ENCODE measurements at places on chromosomes 2 and 18. TPM values are rescaled to one million over a fixed set of nuclear protein-coding genes. Genes with fewer than 3 reads are reported as not detected.
A peak's percentile ranks its signal among the peaks of the same experiment; 100 is the strongest.

GRCh38 chr2:241074065-241074818 lies 27.8 kb downstream of the MTERF4 start:
- H3K4me3 ChIP-seq: no peak overlapping the region
- no peak overlapping the region for H3K27ac ChIP-seq
- H3K27me3 ChIP-seq: no peaks in the 10 kb centered on the region
- no peaks in the 10 kb centered on the region for H3K36me3 ChIP-seq

The PCBP1 gene
- 569 TPM for total RNA-seq

GRCh38 chr2:53512071-53512826 lies 255.4 kb upstream of the CHAC2 start:
- H3K4me3 ChIP-seq: no peak overlapping the region
- no peaks in the 10 kb centered on the region for H3K4me1 ChIP-seq
- no peaks in the 10 kb centered on the region for H3K27me3 ChIP-seq
- no peak overlapping the region for H3K27ac ChIP-seq

- DNase-seq: peak; percentile 90
- H3K36me3 ChIP-seq: peaks cover 9% of the 10 kb centered on the region
- peaks cover 7% of the 10 kb centered on the region for H3K4me1 ChIP-seq
- H3K27me3 ChIP-seq: peaks cover 7% of the 10 kb centered on the region
- H3K27ac ChIP-seq: no peak within 1 kb of the TSS
Measured at GRCh38 chr18:79964330-79965118, at the start of gene HSBP1L1. Gene HSBP1L1, plus strand, starts transcription at chr18:79964643. Its CDS starts 93 bp downstream, at chr18:79964736.

GRCh38 chr2:172885996-172886395 lies 150.4 kb downstream of the RAPGEF4 start:
- no peak overlapping the region for H3K4me3 ChIP-seq
- H3K27me3 ChIP-seq: no peaks in the 10 kb centered on the region
- DNase-seq: no peak
- no peak overlapping the region for H3K27ac ChIP-seq

The CAVIN2 gene
- not detected for total RNA-seq

GRCh38 chr18:23038712-23039111 lies 96.6 kb upstream of the CABLES1 start:
- H3K4me1 ChIP-seq: no peaks in the 10 kb centered on the region
- DNase-seq: no peak
- no peaks in the 10 kb centered on the region for H3K27me3 ChIP-seq
- no peaks in the 10 kb centered on the region for H3K36me3 ChIP-seq
- H3K27ac ChIP-seq: no peak overlapping the region
- H3K4me3 ChIP-seq: no peak overlapping the region

The RIT2 gene
- 0.81 TPM for total RNA-seq

The STPG4 gene
- 0.15 TPM for total RNA-seq

The OBSL1 gene
- total RNA-seq: 156 TPM

GRCh38 chr2:172177996-172178395 lies 75.3 kb upstream of the DLX2 start:
- peaks cover 9% of the 10 kb centered on the region for H3K27me3 ChIP-seq
- H3K4me1 ChIP-seq: no peaks in the 10 kb centered on the region
- no peak overlapping the region for H3K27ac ChIP-seq
- H3K4me3 ChIP-seq: no peak overlapping the region

The SCN3A gene
- total RNA-seq: 0.09 TPM

The TCF7L1 gene
- total RNA-seq: 73.3 TPM

DNA sequence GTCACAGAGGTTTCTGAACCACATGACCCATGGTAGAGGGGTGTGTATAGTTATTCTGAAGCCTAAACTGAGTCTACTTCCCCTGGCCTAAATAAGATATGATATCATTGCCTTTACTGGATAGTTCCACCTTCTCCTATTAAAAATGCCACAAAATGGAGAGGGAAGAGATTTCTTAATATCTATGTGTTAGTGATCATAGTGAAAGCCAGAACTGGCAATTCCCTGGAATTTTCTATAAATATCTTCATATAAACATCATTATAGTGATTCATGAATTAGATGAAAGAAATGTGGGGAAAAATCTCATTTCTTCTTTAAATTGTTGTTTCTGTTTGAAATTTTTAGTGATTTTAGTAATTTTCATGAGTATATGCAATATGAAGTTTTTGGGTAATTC lies 45.8 kb downstream of the TSHZ1 start:
- no peak overlapping the region for H3K27ac ChIP-seq
- H3K36me3 ChIP-seq: no peaks in the 10 kb centered on the region
- no peaks in the 10 kb centered on the region for H3K4me1 ChIP-seq

DNA sequence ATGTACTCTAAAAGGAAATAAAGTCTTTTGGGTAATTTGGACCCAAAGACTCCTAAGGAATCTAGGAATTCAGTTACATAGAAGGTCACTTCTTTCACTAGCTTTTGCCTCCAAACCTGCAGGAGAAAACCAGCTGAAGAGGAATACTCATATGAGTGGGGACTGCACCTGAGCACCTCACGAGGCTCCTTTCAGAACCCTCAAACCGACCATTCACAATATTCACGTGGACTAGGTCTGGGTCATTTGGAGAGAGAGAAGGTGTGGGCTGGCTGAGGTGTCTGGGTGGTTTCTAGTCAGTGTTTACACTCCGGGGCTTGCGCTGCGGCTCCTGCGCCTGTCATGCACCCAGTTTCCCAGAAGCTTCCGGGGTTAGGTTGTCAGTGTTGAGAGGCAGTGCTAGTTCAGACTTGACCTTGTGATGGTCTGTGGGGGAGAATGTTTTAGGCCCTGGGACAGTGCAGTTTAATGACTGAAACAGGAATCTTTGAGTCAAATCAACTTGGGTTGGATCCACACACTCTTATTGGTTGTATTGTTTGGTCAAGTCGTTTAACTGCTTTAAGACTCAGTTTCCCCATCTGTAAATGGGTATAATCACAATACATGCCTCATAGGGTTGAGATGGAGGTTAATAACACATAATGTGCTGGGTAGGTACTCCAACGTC lies 78.4 kb downstream of the LIMS1 start:
- H3K4me1 ChIP-seq: peaks cover 12% of the 10 kb centered on the region
- no peaks in the 10 kb centered on the region for H3K36me3 ChIP-seq
- H3K27ac ChIP-seq: no peak overlapping the region
- H3K27me3 ChIP-seq: no peaks in the 10 kb centered on the region

DNA sequence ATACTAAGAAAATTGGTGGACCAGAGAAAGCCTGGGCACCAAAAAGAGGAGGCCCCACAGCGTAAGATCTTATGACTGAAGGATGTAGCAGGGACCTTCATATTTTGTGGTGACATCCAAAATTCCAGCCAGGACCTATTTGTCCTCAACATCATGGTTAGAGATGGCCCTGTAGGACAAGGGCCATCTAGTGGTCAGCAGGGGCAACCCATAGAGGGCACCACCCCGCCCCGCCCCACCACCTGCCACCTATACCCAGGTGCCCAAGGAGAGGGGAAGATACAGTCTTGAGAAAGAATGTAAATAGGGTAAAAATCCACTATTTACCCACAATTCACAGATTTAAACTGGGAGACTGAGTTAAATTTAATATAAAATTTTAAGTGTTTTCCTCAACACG lies 59.6 kb upstream of the TMEM163 start:
- H3K27me3 ChIP-seq: peaks cover 39% of the 10 kb centered on the region
- H3K4me3 ChIP-seq: no peak overlapping the region
- peaks cover 15% of the 10 kb centered on the region for H3K4me1 ChIP-seq
- no peak overlapping the region for H3K27ac ChIP-seq

DNA sequence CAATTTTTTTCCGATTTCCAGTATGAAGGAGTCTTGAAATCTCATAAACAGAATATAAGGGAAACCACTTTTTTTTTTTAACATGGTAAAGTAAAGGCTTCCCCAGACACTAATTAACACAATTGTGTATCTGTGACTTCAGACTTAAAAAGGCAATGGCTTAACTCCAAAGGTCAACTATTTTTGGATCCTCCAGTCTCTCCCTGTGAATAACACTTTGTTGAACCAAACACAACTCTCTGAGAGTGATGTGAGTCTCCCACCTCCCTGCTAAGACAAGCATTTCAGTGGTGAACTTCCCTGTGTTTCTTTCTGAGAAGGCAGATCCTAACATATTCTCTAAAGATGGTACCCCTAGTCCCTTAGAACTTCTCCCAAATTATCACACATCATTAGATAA lies 219.6 kb upstream of the RBBP8 start:
- H3K36me3 ChIP-seq: no peaks in the 10 kb centered on the region
- no peaks in the 10 kb centered on the region for H3K4me1 ChIP-seq
- H3K27me3 ChIP-seq: no peaks in the 10 kb centered on the region
- DNase-seq: no peak

- no peaks in the 10 kb centered on the region for H3K4me1 ChIP-seq
- no peaks in the 10 kb centered on the region for H3K27me3 ChIP-seq
- no peaks in the 10 kb centered on the region for H3K36me3 ChIP-seq
- no peak for DNase-seq
- H3K4me3 ChIP-seq: no peak overlapping the region
Measured at GRCh38 chr18:54923339-54923956, 35.8 kb downstream of the CCDC68 start.

The UGT1A3 gene
- not detected for total RNA-seq

The CYP1B1 gene
- 9.4 TPM for total RNA-seq

GRCh38 chr2:67836866-67837265 lies 225.9 kb downstream of the C1D start:
- DNase-seq: no peak
- H3K27me3 ChIP-seq: peaks cover under 1% of the 10 kb centered on the region
- H3K27ac ChIP-seq: no peak overlapping the region
- no peaks in the 10 kb centered on the region for H3K36me3 ChIP-seq
- H3K4me3 ChIP-seq: no peak overlapping the region

DNA sequence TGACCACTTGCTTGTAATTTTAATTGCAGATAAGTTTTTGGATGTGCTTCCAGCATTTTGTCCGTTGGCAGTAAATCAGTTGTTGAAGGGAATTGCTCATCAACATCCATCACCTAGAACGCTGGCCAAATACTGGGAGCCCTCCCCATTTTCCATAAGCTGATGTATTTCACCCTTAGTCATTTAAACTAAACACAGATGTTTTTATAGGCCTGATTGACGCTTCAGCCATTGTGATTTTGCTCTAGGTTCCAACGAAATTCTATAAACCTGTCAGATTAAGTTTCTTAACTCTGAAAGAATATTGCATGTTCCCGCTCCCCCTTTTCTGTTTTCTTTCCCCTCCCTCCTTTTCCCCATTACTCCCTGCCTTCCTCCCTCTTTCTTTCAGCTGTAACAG lies 1.0 kb upstream of the RPRM start:
- DNase-seq: no peak
- peak overlapping the region; percentile 9 for H3K27ac ChIP-seq
- H3K4me3 ChIP-seq: peak overlapping the region; percentile 94
- no peaks in the 10 kb centered on the region for H3K4me1 ChIP-seq
- H3K27me3 ChIP-seq: no peaks in the 10 kb centered on the region

The CD8A gene
- total RNA-seq: 0.18 TPM

- no peak for DNase-seq
- no peaks in the 10 kb centered on the region for H3K27me3 ChIP-seq
- H3K4me1 ChIP-seq: peaks cover 14% of the 10 kb centered on the region
- H3K27ac ChIP-seq: no peak overlapping the region
- no peak overlapping the region for H3K4me3 ChIP-seq
Measured at GRCh38 chr18:13368080-13368813, 149.7 kb downstream of the LDLRAD4 start.

- no peak overlapping the region for H3K27ac ChIP-seq
- DNase-seq: no peak
- H3K27me3 ChIP-seq: no peaks in the 10 kb centered on the region
- H3K4me3 ChIP-seq: no peak overlapping the region
- H3K36me3 ChIP-seq: no peaks in the 10 kb centered on the region
- H3K4me1 ChIP-seq: no peaks in the 10 kb centered on the region
Measured at GRCh38 chr18:46706968-46707367, 49.9 kb downstream of the ST8SIA5 start.

The FAM228A gene
- not detected for total RNA-seq

The LRATD1 gene
- total RNA-seq: 1.1 TPM

GRCh38 chr2:224682134-224682533 lies 34.0 kb downstream of the CCDC195 start:
- no peak overlapping the region for H3K27ac ChIP-seq
- no peak for DNase-seq
- no peak overlapping the region for H3K4me3 ChIP-seq
- no peaks in the 10 kb centered on the region for H3K27me3 ChIP-seq
- no peaks in the 10 kb centered on the region for H3K4me1 ChIP-seq

GRCh38 chr2:193088026-193088425 lies 893.3 kb upstream of the TMEFF2 start:
- H3K4me1 ChIP-seq: no peaks in the 10 kb centered on the region
- H3K4me3 ChIP-seq: no peak overlapping the region
- H3K27me3 ChIP-seq: no peaks in the 10 kb centered on the region
- DNase-seq: no peak

GRCh38 chr2:98556344-98557033 lies 51.8 kb downstream of the COA5 start:
- H3K27ac ChIP-seq: no peak overlapping the region
- no peaks in the 10 kb centered on the region for H3K4me1 ChIP-seq

The C1GALT1C1L gene
- not detected for total RNA-seq

Measured in endodermal cell (in vitro differentiated cells).